ENCODE measurements at places on chromosomes 5 and 9. TPM values are rescaled to one million over a fixed set of nuclear protein-coding genes. Genes with fewer than 3 reads are reported as not detected.
A peak's percentile ranks its signal among the peaks of the same experiment; 100 is the strongest.

DNA sequence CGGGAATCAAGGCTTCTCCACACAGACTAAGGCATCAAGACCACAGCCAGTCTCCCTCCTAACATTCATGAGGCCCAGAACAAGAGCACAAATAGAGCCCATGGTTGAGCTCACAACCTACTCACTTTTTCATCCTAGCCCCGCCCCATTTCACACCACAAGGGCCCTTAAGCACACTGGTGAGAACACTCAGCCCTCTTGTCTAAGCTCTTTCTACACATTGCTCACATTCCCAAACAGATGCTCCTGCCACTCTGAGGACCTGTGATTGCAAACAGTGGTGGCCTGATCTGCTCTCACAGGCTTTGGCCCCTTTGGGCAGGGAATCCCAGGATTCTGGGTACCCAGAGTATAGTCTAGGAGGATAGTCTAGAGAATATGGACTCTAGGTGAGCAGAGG lies 54.0 kb downstream of the FEM1C start:
- peak; percentile 69 for DNase-seq

The MAT2B gene
- 73.0 TPM for total RNA-seq

The F2RL1 gene
- 0.19 TPM for total RNA-seq

DNA sequence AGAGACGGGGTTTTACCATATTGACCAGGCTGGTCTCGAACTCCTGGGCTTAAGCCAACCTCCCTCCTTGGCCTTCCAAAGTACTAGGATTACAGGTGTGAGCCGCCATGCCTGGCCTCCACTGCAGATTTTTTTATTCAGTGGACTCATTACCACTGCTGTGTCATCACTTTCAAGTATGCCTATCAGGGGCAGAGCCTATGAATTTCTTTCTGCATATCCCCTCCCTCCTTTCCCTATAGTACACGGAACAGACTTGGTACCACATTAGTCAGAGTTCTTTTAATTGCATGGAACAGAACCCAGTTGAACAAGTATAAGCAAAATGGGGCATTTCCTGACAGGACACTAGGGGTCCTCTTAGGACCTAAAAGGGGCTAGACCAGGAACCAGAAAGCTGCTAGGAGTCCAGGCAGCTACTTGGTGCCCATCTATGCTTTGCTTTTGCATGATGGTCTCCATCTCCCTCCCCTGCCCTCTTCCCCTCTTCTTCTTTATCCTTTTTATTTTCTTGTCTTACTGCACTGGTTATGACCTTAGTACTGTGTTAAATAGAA lies 5.8 kb downstream of the BSPRY start:
- peak; percentile 32 for DNase-seq

- DNase-seq, result no peak
Measured at GRCh38 chr9:20352591-20352990, 269.7 kb downstream of the MLLT3 start.

The PHAX gene
- 78.2 TPM for total RNA-seq

The MARCHF11 gene
- not detected for total RNA-seq

The RLN1 gene
- not detected for total RNA-seq

The PAPPA gene
- 4.7 TPM for total RNA-seq

The MAMDC4 gene
- total RNA-seq, result 7.2 TPM

- peak; percentile 10 for DNase-seq
Measured at GRCh38 chr9:105535920-105536668, 21.8 kb upstream of the FKTN start.

The FST gene
- 4.7 TPM for total RNA-seq

DNA sequence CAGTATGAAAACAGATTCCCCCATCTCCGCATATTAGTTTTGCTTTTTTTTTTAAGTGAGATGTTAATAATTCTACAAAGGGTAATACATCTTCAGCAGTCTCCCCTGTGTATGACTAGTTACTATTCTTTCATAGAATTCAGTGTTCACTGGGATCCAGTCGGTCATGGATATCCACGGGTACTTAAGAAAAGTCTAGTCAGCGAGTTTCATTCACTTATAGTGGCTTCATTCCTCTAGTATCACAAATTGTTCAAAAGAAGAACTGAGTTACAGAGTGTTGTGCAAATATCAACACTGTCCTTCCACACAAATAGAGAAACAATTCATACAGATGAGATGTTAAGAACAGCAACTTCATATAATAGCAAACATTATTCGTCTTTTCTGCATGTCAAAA lies 35.7 kb downstream of the BNC2 start:
- no peak for DNase-seq

GRCh38 chr9:113449376-113449775 lies 14.2 kb upstream of the RGS3 start:
- no peak for DNase-seq

GRCh38 chr5:28602429-28602828 lies 1564.0 kb upstream of the CDH9 start:
- no peak for DNase-seq

- DNase-seq, result peak; percentile 19
Measured at GRCh38 chr5:68499987-68500386, 284.4 kb downstream of the PIK3R1 start.

DNA sequence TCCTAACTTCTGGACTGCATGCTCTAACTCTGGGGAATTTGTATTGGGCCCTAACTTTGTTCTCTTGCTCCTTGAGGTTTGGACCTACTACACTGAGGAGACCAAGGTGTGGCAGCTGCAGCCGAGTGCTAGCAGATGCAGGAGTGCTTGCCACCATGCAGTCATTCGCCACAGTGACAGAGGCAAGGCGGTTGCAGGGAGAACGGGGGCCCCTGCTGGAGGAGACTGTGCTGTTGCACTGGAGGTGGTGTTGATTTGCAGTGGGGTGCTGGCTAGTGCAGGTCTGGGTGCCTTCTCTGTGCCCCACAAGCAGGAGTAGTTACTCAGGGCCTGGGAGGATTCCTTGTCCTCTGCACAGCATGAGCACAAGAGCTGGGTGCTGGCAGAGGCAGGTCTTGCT lies 22.4 kb upstream of the DIRAS2 start:
- no peak for DNase-seq

GRCh38 chr5:177392765-177393164 lies 7.7 kb downstream of the PFN3 start:
- no peak for DNase-seq

The FOXD4 gene
- total RNA-seq, result 0.52 TPM

GRCh38 chr5:100550531-100551051 lies 15.4 kb downstream of the FAM174A start:
- DNase-seq, result peak; percentile 31

DNA sequence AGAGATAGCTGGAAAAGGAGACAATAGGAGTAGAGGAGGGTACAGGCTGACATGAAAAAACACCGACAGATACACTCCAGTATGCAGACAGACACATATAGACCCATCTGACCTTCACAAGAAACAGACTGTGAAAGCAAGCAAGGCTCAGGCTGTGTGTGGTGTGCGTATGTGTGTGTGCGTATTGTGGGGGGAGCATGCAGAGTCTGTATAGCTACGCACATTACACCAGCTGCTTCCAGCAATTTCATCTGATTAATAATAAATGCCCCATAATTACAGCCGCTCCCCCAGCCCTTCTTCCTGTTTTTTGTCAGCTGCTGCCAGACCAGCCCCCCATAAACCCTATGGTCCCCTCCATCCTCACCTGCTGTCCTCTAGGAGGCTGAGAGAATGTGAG lies 6.7 kb downstream of the CNTFR start:
- no peak for DNase-seq

DNA sequence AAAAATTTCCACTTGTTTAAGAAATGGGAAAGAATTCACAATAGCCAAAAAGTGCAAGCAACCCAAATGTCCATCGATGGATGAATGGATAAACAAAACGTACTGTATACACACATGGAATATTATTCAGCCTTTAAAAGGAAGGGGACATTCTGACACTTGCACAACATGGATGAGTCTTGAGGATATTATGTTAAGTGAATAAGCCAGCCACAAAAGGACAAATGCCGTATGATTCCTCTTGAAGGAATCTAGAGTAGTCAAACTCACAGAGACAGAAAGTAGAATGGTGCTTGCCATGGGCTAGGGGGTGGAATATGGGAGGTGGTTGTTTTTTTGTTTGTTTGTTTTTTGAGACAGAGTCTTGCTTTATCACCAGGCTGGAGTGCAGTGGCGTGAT lies 3.8 kb upstream of the ATP6V0E1 start:
- DNase-seq, result peak; percentile 74

The PCA3 gene
- total RNA-seq, result 0.29 TPM

The IQGAP2 gene
- 0.17 TPM for total RNA-seq

DNA sequence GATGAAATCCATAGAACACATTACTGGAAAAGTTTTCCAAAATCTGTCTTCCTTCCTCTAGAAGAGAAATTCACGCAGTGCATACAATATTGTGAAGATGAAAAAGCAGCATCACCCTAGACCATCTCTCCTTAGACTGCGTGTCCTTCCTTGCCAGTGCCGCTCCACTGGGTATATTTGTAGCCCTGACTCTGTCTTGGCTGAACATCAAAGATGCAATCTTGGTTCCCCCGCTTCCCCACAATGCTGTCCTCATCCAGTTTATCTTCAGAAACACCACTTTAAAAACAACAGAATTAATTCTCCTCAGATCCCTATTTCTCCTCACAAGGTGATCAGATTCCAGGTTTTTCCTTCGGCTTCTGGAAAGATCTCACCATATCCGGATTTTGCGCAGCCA lies 53.9 kb downstream of the ROR2 start:
- DNase-seq, result no peak

DNA sequence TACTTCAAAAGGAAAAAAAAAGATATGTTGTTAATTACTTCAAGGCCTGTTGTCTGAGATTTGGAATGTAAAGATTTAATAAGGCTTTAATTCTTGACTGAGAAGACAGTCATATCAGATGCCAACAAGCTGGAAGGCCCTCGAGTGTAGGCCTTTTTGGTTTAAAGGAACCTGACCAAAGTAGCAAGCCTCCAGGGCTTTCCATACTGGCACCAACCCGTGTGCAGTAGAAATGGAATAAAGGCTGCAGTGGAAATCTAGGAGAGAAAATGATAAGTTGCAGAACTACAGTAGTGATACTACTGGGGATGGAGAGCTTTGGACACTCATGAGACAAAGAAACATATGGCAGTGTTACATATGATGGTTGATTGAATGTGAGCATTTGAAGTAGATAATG lies 358.0 kb downstream of the TAF11L14 start:
- no peak for DNase-seq

DNA sequence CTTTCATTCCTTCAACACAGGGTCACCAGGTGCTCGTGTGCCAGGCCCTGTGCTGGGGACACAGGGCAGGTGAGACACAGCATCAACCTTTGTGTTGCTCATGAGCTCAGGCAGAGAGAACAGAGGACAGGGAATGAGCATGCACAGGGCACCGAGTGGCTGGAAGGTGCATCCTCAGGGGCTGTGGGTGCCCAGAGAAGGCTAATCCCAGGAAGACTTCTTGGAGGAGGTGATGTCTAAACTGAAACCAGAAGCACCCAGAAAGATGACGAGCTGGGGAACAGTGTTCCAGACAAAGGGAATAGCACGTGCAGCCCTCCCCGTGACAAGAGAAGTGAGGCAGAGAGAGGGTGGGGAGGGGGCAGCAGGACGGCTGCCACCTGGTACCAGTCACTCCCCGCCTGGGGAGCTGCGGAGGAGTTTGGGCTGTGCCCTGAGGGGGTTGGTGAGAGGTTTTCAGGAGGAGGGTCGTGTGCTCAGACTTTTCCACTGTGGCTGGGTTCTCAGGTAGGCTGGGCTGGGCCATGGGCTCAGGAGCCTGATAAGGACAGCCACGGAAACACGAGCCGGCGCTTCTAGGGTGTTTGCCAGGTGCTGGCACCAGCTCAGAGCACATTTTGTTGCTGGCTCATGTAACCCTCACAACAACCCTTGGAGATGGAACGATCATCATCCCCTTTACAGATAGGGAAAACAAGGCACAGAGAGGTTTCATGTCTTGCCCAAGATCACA lies 46.0 kb downstream of the HMCN2 start:
- DNase-seq, result no peak

DNA sequence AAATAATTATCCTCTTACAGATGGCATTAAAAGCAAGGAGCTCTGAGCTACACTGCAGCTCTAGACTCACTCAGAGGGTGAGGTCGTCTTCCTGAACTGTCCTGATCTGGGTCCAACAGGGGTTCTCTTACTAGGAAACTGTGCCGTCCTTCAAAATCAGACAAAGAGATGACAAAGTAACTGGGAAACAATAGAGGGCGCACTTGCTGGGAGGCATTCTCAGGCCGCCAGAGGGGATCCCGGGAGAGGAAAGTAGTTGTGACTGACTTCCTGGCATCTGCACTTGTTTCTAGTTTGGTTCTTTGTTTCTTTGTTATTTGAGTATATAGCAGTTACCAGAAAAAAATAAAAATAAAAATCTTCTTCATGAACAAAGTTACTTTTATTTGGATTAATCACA lies 142.9 kb upstream of the MSX2 start:
- no peak for DNase-seq

GRCh38 chr5:115298811-115299210 lies 2.4 kb upstream of the CCDC112 start:
- no peak for DNase-seq

- no peak for DNase-seq
Measured at GRCh38 chr5:39854771-39855410, 430.1 kb upstream of the DAB2 start.

DNA sequence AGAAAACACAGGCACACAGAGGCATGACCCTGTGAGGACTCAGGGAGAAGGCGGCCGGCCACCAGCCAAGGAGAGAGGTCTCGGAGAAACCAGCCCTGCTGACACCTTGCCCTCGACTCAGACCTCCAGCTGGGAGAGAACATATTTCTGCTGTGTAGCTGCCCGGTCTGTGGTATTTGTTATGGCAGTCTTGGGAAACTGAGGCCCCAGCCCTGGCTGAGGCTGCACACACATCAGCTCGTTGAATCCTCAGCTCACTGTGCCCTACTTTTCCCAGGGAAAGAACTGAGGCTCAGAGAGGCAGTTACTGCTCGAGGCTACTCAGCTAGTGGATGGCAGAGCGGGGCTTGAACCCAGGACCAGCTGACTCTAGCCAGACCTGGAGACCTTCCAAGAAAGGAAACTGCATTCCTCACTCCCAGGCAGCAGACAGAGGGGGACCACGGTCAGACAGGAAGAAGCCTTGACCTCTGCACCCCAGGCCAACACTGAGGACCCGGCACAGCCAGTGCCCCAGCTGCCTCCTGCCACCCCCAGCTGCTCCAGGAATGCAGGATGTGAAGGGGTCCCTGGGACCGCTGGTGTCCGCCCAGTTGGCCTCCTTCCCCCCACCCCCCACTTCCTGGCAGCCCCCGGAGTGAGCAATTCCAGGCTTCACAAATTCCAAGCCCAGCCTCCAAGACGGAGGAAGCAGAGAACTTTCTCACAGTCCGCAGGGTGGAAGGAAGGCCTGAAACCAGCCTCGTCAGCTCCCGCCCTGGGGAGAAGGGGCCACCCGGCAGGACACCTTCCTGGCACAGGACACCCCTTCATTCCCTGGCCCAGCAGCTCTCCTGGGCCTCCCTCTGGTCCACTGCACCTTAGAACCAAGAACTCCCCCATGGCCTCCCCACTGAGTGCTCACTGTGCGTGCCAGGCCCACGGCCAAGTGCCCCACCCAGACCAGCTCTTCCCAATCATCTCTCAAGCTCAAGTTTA lies 69.9 kb downstream of the LRSAM1 start:
- DNase-seq, result peak; percentile 95

Measured in LHCN-M2 (cell line).